ENCODE measurements at places on chromosomes 1 and 21.
A peak's percentile ranks its signal among the peaks of the same experiment; 100 is the strongest.

DNA sequence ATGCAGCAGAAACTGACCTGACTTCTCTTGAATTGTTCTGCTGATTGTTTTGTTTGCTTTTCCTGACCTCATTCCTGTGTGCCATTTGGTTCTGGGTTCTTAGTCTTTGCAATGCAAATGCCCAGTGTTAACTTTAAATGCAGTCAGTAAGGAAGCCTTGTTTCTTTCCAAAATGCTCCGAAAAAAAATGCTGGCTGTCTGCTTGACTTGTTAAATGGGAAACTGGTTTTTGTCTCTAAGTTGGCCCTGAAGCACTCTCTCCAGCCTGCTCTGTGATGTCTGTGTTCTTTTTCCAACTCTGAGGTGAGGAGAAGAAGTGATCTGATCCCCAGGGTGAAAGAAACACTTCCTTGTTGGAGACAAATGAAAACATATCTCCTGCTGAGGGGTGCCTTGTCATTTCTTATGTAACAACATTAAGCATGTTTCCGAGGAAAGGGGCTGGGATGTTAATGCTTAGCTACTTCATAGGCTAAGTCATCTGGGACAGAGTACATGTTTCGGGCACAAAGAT is 256.3 kb upstream of the ADGRL4 start:
- no peak for DNase-seq

DNA sequence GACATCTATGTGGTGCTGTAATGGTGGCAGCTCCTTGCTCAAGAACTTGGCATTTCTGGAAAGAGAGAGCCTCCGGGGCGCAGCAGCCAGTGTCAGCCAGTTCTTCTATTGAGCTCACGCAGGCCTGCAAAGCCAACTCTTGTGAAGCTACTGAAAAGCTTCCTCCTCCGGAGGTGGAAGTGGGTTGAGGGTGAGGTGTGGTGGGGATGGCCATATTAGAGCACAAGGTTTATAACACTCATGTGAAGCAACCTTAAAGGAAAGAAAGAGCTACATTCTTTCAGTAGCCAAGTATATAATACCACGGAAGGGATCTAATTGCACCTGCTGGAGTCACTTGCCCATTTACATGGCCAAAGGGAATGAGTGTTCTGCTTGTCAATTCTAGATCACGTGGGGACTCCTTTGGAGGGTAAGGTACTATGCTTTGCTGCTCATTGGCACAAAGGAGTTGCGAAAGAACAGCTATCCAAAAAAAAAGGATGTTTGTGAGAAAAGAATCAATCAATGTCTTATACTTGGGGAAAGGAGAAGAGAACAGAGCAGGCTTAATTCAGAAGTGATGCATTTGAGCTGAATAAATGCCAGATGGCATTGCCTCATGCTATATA is 18.3 kb upstream of the MAP10 start:
- DNase-seq = no peak

- no peak for DNase-seq
Measured at GRCh38 chr1:241950390-241950789, 7.2 kb upstream of the BECN2 start.

- DNase-seq = no peak
Measured at GRCh38 chr1:63789856-63790605, 16.2 kb downstream of the ROR1 start.

GRCh38 chr1:2174348-2175054 is 20.1 kb downstream of the FAAP20 start:
- DNase-seq = no peak

- no peak for DNase-seq
Measured at GRCh38 chr1:244102468-244102867, 51.4 kb downstream of the ZBTB18 start.

- DNase-seq = no peak
Measured at GRCh38 chr1:81887421-81888144, 86.8 kb downstream of the ADGRL2 start.

GRCh38 chr1:78627321-78627720 is 7.1 kb downstream of the IFI44L start:
- no peak for DNase-seq

GRCh38 chr1:154821083-154821482 is 49.0 kb downstream of the KCNN3 start:
- no peak for DNase-seq

DNA sequence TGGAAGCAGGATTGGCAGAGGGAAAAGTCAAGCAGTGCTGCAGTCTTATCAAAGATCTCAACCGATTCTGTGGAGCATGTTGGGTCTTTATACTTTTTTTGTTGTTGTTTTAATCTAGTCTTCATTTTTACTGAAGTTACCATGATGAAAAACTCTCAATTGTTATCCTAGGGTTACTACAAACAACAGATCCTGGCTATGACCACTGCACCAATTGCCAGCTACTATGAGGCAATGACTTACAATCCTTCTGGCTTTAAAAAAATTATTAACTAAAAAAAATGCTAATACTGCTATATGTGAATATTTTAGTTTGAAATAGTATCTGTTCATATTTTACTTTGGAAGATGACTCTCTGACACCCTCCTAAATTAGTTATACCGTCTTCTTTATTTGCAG is 145.9 kb downstream of the CNIH3 start:
- no peak for DNase-seq

DNA sequence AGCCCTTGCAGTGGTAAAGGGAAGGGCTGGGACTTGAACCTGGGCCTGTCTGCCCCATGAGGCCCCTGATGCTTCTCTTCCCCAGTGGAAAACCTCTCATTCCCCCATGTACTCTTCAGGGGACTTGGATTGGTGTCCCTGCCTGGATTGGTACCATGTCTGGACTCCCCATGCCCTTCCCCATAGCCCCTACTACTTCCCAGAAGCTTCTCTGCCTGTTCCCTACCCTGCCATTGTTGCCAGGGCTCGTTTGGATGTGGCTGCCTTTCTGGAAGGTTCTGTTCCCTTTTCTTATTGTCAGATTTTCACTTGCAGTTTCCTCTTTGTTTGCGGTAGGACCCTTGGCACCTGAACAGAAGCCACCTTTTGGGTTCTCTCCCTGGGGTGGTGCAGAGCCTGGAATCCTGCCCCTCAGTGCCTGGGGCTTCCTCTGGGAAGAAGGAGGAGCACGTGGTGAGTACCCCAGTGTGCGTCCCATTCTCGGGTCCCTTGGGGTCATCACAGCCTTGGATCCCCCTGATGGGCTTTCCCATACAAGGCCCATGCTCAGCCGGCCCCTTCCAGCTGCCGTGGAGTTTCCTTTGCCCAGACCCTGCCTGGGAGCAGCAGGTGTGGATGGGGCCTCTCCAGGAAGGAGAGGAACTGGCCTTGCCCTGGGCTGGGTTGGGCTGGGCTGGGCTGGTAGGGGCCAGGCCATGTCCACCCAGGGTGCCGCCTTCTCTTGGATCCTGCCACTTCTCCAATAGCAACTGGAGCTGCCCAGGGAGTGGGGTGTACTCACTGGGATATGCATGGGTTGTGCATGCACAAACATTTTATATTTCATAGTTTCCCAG is 281.1 kb downstream of the PTPRU start:
- DNase-seq = no peak

DNA sequence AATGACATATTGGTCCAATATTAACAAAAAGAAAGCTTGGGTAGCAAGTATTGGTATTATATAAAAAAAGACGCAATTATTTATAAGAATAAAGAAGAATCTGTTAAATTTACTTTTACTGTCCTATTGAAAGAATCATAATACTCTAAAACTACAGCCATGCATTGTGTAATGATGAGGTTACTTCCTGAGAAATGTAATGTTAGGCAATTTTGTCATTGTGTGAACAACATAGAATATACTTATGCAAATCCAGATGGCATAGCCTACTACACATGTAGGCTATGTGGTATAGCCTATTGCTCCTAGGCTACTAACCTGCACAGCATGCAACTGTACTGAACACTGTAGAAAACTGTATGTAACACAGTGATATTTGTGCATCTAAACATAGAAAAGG is 121.2 kb upstream of the PTGFR start:
- DNase-seq = no peak

DNA sequence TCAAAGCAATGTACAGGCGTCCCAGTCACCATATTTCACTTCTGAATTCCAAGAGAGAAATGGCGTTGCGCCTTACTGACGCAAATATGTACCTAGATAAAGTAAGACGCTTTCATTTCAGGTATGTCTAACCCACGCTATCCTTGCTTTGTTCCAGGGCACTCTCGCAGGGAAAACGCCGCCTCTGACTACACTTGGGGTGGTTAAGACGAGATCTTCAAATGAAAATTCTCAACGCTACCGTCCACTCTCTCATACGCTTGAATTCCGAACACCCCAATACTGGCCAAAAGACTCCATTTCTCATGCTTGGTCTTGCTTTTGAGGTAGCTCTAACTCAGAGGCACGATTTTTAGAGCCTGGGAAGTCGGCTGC is 736 bp upstream of the ZMPSTE24 start:
- DNase-seq = no peak

DNA sequence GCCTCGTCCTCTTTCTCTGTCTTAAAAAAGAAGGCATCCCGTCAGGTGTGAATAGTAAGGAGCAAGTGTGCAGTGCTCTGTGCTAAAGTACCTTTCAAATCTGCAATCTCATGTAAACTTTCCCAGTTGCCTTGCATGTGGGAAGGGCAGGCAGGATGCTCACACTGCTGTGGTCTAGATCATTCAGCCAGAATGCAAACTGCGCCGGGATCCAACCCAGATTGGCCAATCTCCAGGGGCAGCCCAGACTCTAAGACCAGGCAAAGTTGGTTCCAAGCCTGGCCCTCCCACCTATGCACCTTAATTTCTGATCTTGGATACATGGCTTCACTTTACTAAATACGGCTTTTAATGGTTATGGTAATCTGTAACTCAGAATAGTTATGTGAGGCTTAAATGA is 3.2 kb upstream of the MAP1LC3C start:
- DNase-seq = no peak

GRCh38 chr1:204409123-204409522 is 2.5 kb downstream of the PPP1R15B start:
- DNase-seq = no peak

DNA sequence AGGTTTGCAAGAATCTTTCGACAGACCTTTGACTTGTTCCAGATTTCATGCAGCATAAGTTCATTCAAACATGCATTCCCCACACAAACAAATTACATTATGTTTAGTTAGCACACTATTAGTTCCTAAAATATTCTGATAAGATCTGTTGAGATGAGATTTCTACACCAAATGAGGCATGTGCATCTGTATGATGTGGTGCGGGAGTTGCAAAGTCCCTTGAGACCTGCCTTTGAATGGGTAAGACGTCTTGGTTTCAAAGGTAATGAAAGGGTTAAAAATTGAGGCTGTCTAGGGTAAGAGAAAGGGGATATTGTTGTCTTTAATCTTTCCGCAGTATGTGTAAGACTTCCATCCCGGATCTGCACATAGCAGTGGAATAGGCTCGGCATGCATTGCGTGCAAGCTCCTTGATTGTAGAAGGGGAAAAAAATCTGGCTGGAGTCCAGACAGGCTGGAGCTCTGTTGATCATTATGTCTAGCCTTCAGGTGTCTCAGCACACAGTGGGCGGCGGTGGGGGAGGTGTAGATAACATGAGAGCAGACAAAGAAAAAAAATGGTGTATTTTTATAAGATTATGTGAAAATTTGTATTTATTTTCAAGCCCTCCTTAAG is 296.6 kb downstream of the PTPRC start:
- peak; percentile 79 for DNase-seq

GRCh38 chr1:22380024-22380785 is 71.4 kb upstream of the ZBTB40 start:
- DNase-seq = no peak

- peak; percentile 40 for DNase-seq
Measured at GRCh38 chr1:36411674-36412648, 14.3 kb upstream of the LSM10 start.

DNA sequence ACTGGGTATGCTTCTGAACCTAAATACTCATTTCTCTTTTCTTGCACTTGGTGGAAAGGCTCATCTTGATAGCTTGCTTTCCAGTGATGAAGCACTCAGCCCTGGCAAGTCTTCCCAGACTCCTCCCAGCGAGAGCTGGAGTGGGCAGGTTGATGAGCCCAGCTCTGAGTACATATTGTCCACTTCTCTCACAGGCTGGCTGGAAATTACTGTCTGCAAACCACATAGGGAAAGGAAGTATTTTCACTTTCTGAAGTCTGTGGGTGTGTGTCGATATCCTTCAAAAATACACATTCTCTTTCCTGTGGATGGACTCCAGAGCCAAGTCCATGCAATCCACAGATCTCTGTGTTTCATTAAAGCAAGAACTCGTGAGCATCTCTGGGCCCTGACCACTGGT is 38.7 kb upstream of the CNTN2 start:
- DNase-seq = no peak

DNA sequence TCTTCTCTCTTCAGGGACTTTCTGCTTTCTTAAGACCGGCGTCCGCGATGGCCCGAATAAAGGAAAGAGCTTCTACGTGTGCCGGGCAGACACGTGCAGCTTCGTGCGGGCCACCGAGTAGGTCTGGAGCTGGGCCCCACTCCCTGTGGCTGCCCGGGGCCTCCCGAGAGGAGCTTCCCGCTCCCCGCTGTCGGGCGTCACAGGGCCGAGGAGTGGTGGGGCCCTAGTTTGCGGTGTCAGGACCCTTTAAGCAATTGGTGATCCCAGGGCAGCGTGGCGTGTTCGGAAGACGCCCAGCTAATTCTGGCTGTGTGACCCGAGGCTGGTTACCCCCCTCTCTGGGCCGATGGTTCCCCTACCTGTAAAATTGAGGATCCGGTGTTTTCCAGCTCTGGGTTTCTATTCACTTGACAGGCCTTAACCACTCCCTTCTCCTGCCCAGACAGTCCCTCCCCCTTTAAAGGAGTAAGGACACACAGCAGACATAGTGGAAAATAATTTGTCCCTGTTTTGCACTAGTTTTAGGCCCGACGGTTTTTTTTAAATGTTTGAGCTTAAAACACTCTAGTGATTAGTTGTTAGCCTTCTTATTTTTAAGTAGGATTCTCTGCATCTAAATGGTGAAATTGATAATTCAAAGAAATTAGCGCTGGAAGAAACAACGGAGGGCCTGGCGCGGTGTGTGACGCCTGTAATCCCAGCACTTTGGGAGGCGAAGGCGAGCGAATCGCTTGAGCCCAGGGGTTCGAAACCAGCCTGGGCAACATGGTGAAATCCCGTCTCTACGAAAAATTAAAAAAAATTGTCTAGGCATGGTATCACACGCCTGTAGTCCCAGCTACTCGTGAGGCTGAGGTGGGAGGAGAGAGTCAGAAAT is 553 bp downstream of the TTF2 start:
- no peak for DNase-seq

GRCh38 chr21:38244885-38245869 is 11.6 kb upstream of the KCNJ15 start:
- no peak for DNase-seq

GRCh38 chr1:205518661-205519540 is 14.4 kb downstream of the CDK18 start:
- peak; percentile 95 for DNase-seq

DNA sequence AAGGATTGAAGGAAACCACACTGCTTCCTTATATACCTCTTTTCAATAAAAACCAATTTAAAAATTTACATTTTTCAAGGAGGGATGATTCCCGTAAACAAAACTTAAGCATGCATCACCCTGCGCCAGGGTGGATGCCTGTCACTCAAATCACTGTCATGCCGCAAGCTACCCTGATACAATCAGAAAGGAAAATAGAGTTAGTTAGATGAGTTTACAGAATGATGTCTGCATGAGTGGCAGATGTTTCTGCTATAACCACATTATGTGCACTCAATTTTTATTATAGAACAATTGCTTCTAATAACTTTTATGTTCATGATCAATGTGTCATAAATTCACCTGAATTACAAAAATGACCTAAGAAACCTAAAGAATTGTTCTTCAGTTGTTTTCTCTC is 123.4 kb upstream of the ADGRL4 start:
- DNase-seq = no peak
